ENCODE measurements at places on chromosomes 11 and 22.

DNA sequence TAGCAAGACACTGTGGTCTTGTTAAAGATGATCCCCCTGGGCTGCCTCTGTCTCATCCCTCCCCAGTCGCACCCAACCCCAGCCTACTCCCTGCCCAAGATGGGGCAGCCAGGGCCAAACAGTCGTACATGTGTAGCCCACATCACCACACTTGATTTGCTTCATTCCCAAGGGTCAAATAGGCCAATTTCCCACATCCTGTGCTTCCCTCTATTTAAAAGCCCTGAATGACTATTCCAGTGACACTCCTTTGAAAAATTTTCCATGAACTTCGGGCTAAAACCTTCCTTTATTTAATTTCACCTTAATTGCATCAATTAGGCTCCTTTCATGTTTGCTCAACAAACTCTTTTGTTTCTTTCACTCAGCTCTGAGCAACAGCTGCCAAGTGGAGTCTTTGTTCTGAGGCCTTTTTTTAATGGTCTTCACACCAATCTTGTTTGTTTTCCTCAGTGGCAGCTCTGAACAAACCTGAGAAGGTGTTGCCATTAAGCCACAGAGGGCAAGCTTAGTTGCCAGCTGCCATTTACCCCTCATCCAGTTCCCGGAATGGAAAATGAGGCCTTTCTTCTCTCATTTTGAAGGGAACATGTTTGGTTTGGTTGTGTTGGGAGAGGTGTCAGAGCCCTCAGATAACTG is 126.9 kb downstream of the APIP start:
- peak; percentile 40 for DNase-seq

- DNase-seq = no peak
Measured at GRCh38 chr11:92136797-92137196, 87.8 kb upstream of the FAT3 start.

DNA sequence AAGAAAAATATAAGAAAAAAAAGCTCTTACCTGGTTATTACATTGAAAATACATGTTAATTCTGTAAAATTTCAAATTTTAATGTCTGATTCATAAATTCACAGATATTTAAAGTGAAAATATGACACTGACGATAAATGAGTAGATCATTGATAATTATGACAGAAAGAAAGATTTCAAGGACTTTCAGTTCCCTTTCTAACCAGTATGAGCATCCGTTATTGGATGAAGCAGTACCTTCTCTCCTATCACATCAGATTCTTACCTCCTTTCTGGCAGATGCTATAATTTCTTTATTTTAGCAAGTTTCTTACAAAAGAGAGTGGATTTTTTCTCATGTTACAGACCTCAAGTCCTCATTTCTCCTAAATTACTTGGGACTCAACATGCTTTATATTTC is 847.3 kb downstream of the JRKL start:
- DNase-seq = no peak

DNA sequence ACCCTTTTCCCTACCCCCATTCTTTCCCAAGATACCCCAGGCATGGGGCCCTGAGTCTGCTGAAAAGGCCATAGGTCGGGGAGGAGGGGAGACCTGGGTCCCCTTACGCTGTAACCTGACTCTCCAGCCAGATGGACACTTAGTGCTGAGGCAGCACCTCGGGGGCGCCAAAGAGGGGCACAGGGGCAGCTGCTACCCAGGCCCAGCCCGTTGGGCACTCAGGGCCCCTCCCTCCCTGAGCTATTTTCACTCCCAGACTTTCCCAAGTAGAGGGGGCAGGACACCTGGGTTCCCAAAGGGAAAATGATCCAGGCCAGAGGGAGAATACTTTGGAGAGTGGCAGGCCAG is 933 bp downstream of the ACTN3 start:
- DNase-seq = no peak

DNA sequence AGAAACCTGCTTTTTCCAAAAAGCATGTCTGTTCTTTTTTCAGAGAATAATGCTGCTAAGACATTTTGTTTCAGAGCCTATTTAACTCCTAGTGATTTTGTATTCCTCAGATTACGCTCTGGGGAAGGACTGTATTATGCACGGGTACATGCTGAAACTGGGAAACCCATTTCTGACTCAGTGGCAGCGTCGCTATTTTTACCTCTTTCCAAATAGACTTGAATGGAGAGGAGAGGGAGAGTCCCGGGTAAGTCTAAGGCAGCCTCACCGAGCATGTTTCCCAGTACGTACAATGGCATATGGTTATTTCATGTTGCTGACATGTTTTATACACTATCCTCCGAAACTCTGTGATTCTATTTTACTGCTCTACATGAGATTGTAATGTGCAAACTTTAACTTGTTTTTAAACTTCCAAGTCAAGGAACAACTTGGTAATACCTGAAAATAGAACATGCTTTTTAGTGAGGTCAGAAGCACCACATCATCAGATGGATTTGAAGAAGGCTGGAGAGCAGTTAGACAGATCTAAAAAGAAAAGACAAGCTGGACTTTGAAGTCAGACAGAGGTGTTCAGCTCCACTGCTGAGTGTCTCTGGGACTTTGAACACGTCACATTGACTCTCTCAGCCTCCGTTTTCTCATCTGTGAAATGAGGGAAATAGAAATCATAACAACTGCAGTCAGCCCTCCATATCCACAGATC is 23.7 kb upstream of the MYO18B start:
- DNase-seq = no peak

GRCh38 chr11:58637371-58637770 is 14.9 kb downstream of the CNTF start:
- no peak for DNase-seq

GRCh38 chr11:118068206-118068944 is 8.5 kb upstream of the TMPRSS4 start:
- no peak for DNase-seq

GRCh38 chr22:36590441-36591056 is 61.6 kb upstream of the EIF3D start:
- DNase-seq = no peak

DNA sequence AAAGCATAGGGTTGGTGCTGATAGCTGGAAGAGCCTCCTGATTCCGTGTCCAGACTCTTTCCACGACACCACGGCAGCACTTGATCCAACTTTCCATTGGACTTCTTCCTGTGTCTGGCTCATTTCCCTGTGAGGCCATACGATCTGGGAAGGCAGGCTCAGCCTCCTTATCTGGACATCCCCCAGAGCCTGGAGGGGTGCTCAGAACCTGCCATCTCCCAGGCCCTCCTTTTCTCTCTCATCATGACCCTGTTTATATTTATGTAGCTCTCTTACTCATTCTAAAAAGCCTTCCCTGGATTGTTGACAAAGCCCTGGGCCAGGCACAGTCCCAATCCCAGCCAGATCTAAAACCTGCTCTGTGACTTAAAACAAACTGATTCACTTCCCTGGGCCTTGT is 7.8 kb upstream of the BCL9L start:
- no peak for DNase-seq

- DNase-seq = no peak
Measured at GRCh38 chr11:19880088-19880345, 167.4 kb downstream of the NAV2 start.

DNA sequence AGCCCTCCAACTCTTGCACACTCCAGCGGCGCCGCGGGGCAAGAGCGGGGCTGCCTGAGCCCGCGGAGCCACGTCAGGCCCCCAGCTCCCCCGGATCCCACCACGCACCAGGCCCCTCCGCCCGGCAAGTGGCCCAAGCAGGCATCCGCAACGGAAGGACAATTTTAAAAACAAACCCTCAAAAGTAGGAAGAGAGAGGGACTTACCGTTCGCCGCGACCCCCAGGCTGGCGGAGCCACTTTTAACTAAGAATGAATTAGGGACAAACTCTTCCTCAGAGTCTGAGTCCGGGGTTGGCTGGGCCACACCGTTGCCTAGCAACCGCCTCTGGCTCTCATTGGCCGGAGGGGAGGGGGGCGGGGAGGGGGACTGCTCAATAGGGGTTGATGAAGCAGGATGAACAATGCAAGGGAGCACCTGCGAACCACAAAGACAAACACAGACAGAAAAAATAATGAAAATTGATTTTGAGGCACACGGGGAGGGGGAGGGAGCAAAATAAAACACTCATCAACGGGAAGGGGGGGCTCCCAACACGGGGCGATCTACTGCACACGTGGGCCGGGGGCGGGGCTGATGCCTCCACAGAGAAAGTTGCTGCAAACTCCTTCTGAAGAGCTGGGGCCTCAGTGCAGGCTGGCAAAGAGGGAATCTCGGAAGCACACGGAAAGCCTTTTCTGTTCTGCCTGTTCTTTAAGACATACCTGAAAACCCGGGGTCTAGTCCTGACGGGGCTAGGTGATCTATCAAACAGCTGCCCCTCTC is 387.5 kb upstream of the NARS2 start:
- DNase-seq = peak; percentile 7

GRCh38 chr22:38762551-38762983 is 6.8 kb upstream of the SUN2 start:
- no peak for DNase-seq

- DNase-seq = peak; percentile 26
Measured at GRCh38 chr11:117823294-117823945, 1.1 kb downstream of the FXYD2 start.

DNA sequence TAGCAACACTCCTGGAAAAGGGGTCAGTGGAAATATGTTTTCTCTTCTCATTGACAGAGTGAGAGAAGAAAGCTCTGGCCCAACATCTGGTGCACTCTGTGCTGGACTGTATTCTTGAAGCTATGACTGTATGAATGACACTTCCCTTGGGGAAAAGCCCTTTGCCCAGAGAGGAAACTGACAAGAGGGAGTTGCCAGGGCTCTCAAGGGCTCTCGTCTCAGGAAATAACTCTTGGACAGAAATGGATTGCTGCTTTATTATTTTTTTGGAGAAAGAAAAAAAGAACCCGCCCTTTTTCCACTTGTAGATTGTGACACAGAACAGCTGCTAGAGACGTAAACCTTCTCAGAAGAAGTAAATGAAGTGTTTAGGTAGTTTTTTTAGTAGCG is 11.4 kb downstream of the ETS1 start:
- DNase-seq = peak; percentile 58

GRCh38 chr11:105732611-105733010 is 122.7 kb downstream of the GRIA4 start:
- DNase-seq = no peak

DNA sequence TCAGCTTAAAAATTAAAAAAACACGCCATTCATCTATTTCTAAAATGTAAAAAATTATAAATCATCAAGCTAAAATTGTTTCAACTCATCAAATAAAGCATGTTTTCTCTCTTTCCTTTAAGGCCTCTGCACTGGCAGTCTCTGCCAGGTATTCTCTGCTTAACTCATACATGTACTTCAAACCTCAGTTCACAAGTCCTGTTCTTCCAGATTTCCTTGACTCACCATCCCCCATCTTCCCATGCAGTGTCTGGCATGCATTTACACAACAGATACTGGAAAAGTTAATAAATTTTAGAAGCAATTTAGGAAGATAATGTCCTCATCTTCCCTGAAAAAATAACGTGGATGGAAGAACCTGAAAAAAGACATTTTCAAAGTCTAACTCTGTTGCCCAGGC is 32.5 kb downstream of the CSTF3 start:
- no peak for DNase-seq

DNA sequence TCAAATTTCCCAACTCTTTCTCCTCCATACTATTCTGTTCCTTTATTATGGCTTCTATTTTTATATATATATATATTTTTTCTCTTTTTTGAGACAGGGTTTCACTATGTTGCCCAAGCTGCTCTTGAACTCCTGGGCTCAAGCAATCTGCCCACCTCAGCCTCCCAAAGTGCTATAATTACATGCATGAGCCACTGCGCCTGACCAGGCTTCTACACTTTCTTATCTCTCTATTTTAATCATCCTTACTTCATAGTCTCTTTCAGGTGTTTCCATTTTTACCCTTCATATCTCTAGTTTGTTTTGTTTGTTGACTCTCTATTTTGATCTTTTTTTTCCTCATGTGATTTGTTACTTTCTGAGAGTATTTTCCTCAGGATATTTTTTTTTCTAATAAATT is 19.8 kb downstream of the GVQW3 start:
- no peak for DNase-seq

- peak; percentile 89 for DNase-seq
Measured at GRCh38 chr11:107561688-107562087, 3.8 kb downstream of the ALKBH8 start.

DNA sequence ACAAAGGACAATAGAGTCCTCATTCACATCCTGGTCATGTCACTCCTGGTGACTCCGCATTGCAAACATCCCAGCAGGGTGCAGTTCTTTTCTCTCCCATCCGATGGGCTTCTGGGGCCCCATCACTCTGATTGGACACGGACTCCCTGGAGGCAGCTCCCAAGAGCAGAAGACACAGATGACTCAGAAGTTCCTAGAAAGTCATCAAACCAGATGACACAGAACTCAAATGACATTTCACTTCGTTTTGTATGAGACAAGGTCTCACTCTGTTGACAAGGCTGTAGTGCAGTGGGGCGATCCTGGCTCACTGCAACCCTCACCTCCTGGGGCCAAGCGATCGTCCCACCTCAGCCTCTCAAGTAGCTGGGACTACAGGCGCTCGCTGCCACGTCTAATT is 33.2 kb downstream of the ZNF195 start:
- DNase-seq = no peak

GRCh38 chr11:134266440-134266839 is 9.7 kb upstream of the GLB1L3 start:
- no peak for DNase-seq

DNA sequence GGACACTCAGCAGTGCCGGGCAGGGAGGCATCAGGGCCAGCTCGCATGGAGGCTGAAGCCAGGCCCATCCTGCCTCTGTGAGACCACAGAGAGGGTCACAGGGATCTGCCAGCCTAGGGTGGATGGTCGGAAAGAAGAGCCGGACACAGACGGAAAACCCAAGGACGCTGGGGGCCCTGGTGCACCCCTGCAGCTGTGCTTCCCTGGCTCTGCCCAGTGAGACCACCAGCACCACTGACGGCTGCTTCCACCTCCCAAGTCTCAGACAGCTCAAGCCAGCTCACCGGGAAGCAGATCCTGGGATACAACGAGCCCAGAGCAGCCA is 42.2 kb downstream of the SHISAL1 start:
- no peak for DNase-seq

GRCh38 chr22:37239336-37240239 is 4.5 kb downstream of the RAC2 start:
- DNase-seq = no peak

- DNase-seq = no peak
Measured at GRCh38 chr11:126575849-126576248, 220.4 kb downstream of the ST3GAL4 start.

GRCh38 chr22:32430352-32430751 is 18.3 kb upstream of the RTCB start:
- DNase-seq = no peak

- DNase-seq = peak; percentile 76
Measured at GRCh38 chr22:26318975-26319374, 110.1 kb upstream of the ASPHD2 start.

- no peak for DNase-seq
Measured at GRCh38 chr11:67656278-67656922, 5.9 kb upstream of the ACY3 start.

DNA sequence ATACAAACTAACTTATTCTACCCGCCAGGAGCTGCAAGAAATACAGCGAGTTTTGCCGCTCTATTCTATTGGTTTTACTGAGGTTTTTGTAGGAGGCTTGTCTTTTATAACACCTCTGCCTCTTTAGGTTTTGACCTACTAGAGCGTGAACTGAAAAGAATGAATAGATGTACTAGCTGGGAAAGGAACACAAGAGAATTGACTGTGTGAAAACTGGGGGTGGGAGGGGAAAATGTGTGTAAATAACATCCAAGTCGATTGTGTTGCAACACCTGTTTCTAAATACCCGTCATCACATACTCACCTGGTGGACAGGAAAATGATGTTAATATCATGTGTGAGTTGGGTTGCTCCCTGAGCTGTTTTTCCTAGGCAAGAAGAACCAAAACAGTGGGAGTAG is 12.9 kb upstream of the JHY start:
- DNase-seq = no peak
